ENCODE measurements at places on chromosomes 3 and 15. TPM values are rescaled to one million over a fixed set of nuclear protein-coding genes. Genes with fewer than 3 reads are reported as not detected.

The GUCA1C gene
- total RNA-seq: not detected

The ECE2 gene
- total RNA-seq: not detected

The MUC13 gene
- total RNA-seq: not detected

The SLC9C1 gene
- 0.21 TPM for total RNA-seq

The SCG3 gene
- not detected for total RNA-seq

The CD96 gene
- not detected for total RNA-seq

The PPP1R2 gene
- total RNA-seq: 93.6 TPM

The SAMMSON gene
- total RNA-seq: not detected

The SPINT1 gene
- 485 TPM for total RNA-seq

The LRRN1 gene
- total RNA-seq: under 0.01 TPM

The PLA2G4D gene
- 0.07 TPM for total RNA-seq

The CPB1 gene
- not detected for total RNA-seq

The TERC gene
- total RNA-seq: 32.6 TPM

The CTXND1 gene
- not detected for total RNA-seq

The DZIP3 gene
- total RNA-seq: 2.4 TPM

The SERINC4 gene
- not detected for total RNA-seq

The PRR20G gene
- total RNA-seq: not detected

The CCDC50 gene
- total RNA-seq: 77.0 TPM

The LTK gene
- under 0.01 TPM for total RNA-seq

The CDAN1 gene
- total RNA-seq: 9.2 TPM

The TUBGCP4 gene
- 17.8 TPM for total RNA-seq

The HHATL gene
- not detected for total RNA-seq

The PLS1 gene
- 25.1 TPM for total RNA-seq

The BHLHE40 gene
- total RNA-seq: 48.9 TPM

The POLQ gene
- total RNA-seq: 1.0 TPM

The CTXN2 gene
- total RNA-seq: not detected

The RAB6B gene
- 0.64 TPM for total RNA-seq

The TMEM202 gene
- total RNA-seq: not detected

The IL5RA gene
- not detected for total RNA-seq

The EXD1 gene
- total RNA-seq: 0.21 TPM
